ENCODE measurements at places on chromosomes 16 and 17.
A peak's percentile ranks its signal among the peaks of the same experiment; 100 is the strongest.

- H3K4me3 ChIP-seq: peak overlapping the region; percentile 16
- H3K27ac ChIP-seq: peak overlapping the region; percentile 81
- H3K36me3 ChIP-seq: no peaks in the 10 kb centered on the region
These were observed 63.9 kb upstream of the RPH3AL start for GRCh38 chr17:416293-417206.

- peaks cover 36% of the 10 kb centered on the region for H3K4me1 ChIP-seq
- H3K27me3 ChIP-seq: no peaks in the 10 kb centered on the region
- peak overlapping the region; percentile 56 for H3K27ac ChIP-seq
- no peak for DNase-seq
- H3K36me3 ChIP-seq: no peaks in the 10 kb centered on the region
These were observed 9.3 kb upstream of the SKAP1 start for GRCh38 chr17:48439110-48439850.

GRCh38 chr16:24430954-24431760, 108.2 kb upstream of the RBBP6 start:
- DNase-seq: no peak
- no peaks in the 10 kb centered on the region for H3K4me1 ChIP-seq
- no peak overlapping the region for H3K27ac ChIP-seq
- no peaks in the 10 kb centered on the region for H3K36me3 ChIP-seq
- no peaks in the 10 kb centered on the region for H3K27me3 ChIP-seq
- H3K4me3 ChIP-seq: no peak overlapping the region

DNA sequence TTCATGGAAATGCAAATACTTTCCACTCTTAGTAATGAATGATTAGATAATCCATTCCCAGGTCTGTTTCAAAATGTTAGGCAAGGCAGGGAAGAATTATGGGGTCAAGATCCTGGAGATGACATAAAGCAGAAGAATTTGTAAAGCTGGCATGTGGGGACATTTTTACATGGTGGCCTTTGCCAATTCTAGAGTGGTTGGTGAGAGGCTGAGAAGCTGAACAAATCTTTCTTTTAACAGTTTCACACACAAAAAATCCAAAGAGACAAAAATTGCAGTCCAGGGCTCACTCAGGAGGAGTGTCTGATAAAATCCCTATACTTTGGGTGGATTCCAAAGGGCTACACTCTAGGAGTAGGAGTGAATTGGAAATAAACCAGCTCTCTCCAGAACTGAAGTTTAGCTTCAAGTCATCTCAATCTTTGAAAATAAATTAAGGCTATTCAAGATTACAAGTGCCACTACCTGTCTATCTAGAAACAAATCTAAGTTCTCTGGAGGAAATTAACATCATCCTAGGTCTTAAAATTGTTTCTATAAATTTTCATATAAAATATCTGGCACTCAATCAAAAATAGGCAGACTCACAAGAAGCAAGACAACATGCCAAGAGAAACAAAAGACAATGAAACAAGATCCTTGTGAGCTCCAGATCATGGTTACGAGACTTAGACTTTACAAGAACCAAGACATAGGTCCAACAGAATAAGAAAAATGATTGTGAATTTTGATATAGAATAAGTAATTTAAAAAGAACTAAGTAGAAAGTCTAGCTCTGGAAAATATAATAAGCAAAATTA, 113.0 kb upstream of the AXIN2 start:
- no peaks in the 10 kb centered on the region for H3K36me3 ChIP-seq
- H3K4me1 ChIP-seq: no peaks in the 10 kb centered on the region
- no peak overlapping the region for H3K4me3 ChIP-seq
- H3K27me3 ChIP-seq: no peaks in the 10 kb centered on the region
- no peak for DNase-seq
- H3K27ac ChIP-seq: no peak overlapping the region

GRCh38 chr17:8288336-8289102, at the start of gene RANGRF:
Gene RANGRF (plus strand): TSS chr17:8288670. CDS start chr17:8288789, 119 bp downstream.
- H3K27me3 ChIP-seq: no peaks in the 10 kb centered on the region
- peak within 1 kb of the TSS; percentile 93 for H3K27ac ChIP-seq

DNA sequence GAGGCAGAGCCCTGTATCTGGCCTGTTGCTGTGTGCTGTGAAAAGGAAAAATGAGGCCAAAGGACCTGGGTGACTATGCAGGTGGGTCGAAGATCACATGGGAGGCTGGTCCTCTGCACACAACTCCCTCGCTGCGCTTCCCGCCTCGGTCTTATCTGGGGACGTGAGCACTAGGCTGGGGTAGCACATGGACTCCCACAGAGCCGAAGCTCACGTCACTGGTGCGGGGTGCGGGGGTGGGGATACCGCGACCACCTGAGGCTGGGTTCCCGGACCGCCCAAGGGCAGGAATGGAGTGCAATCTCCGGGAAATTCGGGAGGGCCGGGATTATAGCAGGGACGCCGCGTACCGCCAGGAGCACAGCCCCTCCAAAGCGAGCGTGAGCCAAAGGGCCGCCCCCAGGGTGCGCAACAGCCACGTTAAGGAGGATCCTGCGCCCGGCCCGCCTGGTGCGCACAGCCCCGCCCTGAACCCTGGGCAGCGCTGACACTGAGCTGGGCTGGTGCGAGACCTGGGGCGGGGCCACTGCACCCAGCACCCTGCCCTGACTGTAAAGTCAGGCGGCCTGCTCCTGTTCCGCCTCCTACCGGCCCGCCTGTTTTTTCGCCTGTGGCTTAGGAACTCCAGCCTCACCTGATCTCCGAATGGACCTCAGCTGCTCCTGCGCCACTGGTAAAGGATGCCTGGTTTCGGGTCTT, 4.8 kb downstream of the MT1A start:
- peak overlapping the region; percentile 48 for H3K27ac ChIP-seq
- H3K4me3 ChIP-seq: peak overlapping the region; percentile 30
- peaks cover 28% of the 10 kb centered on the region for H3K27me3 ChIP-seq
- DNase-seq: peak; percentile 92
- peaks cover 19% of the 10 kb centered on the region for H3K4me1 ChIP-seq

- no peaks in the 10 kb centered on the region for H3K4me1 ChIP-seq
- no peak overlapping the region for H3K27ac ChIP-seq
- no peaks in the 10 kb centered on the region for H3K27me3 ChIP-seq
- no peak for DNase-seq
- peaks cover 13% of the 10 kb centered on the region for H3K36me3 ChIP-seq
- H3K4me3 ChIP-seq: no peak overlapping the region
These were observed 258.6 kb downstream of the IRX3 start for GRCh38 chr16:54027995-54028394.
